ENCODE measurements at places on chromosomes 3 and 15.

GRCh38 chr3:49563040-49563578, 8.8 kb downstream of the BSN start:
- no peak for DNase-seq

- peak; percentile 62 for DNase-seq
Observed at GRCh38 chr3:109563149-109563548, 225.8 kb upstream of the DPPA4 start.

GRCh38 chr3:183392186-183393034, 36.0 kb downstream of the MCF2L2 start:
- no peak for DNase-seq

- DNase-seq = no peak
Observed at GRCh38 chr15:72078887-72079286, 39.1 kb downstream of the MYO9A start.

GRCh38 chr3:18238746-18239331, 186.3 kb downstream of the SATB1 start:
- DNase-seq = no peak

GRCh38 chr15:93942269-93942694, 289.1 kb upstream of the MCTP2 start:
- DNase-seq = no peak

DNA sequence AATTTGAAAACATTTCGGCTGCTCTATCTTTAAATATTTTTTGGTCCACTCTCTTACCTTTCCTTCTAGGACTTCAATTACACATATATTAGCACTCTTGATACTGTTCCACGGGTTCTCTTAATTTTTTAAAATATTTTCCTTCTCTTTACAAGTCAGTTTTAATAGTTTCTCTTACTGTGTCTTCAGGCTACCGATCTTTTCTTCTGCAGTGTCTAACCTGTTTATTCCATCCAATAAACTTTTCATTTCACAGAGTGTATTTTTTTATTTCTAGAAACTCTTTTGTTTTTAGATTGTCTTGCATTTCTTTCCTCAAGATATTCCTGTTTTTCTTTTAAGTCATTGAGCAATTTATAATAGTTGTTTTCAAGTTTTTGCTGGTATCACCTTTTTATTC, 27.7 kb downstream of the TCF12 start:
- no peak for DNase-seq

GRCh38 chr3:144556392-144556791, 584.8 kb downstream of the DIPK2A start:
- DNase-seq = no peak

DNA sequence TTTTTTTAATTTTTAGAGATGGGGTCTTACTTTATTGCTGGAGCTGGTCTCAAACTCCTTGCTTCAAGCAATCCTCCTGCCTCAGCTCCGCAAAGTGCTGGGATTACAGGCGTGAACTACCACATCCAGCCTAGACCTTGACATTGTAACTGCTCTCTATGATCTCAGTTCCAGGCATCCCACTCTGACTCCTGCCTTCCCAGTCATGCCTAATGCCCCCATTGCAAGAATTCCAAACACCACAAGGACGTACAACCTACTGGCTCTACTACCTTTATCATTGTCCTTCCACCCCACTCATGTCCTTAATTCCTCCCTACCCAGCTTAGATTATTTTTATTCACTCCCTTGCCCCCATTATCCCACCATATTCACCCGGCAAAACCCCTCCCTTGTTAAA, 21.6 kb downstream of the NKIRAS1 start:
- DNase-seq = no peak

All from activated CD8-positive, alpha-beta memory T cell treated with anti-CD3 and anti-CD28 coated beads for 24 hours (primary cell).